ENCODE measurements at places on chromosomes 12 and 14.

- DNase-seq, result no peak
Observed at GRCh38 chr14:89947344-89947743, 7.2 kb downstream of the EFCAB11 start.

- no peak for DNase-seq
Observed at GRCh38 chr12:57037264-57037663, 12.7 kb downstream of the MYO1A start.

DNA sequence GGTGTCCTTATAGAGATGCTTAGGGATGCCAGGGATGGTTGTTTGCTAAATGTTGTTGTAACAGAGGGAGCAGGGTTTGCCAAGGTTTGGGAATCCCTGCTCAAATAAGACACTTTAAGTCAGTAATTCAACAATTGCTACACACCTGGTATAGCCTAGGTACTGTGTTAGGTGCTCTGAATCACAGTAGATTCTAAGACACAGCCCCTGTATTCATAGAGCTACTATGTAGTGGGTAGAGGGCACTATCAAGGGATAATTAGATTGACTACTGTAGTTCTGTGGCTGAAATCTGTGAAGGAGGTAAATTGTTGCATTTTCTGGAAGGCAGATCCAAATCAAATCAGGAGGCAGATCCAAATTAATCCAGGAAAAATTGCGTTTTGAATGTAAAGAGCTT is 149.2 kb downstream of the C12orf75 start:
- DNase-seq, result no peak

DNA sequence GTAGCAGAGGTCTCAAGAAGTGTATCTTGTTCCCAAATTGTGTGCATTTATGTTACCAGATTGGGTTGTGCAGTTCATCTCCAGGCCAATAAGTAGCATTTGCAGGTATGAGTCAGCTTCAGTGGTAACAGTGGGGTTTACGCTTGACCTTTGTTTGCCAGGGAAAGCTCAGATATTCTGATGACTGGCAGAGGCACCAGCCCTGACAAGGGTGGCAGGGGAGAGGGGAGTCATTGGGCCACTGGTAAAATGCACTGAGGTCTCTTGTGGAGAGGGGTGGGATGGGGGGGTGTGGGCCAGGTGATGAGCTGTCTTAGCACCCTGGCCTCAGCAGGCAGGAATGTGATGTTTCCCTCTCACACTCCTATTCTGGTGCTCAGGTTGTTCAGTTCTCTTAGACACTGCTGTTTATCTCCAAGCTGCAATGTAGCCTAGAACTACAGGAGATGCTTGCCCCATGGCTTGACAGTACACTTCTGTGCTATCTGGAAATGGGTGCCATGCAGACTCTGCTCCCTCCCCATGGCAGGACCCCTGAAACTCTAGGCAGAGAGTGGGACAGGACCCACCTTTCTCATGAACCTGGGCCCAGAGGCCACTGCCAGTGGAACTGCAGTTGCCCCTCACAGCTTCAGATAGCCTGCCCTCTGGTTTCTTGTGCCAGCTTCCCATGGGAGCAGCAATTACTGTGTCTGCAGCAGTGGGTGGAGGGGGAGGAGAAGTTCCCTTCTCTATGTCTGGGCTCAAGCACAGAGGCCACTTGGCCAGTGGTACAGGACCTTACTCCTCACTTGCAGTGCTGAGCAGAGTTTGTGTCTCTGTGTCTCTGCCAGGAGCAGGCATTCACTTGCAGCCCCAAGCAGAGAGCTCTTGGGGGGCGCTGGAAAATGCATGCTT is 31.9 kb downstream of the USP15 start:
- no peak for DNase-seq

- DNase-seq, result no peak
Observed at GRCh38 chr12:77104286-77104685, 38.9 kb upstream of the E2F7 start.

GRCh38 chr14:68552075-68552474 is 240.8 kb downstream of the ZFP36L1 start:
- DNase-seq, result no peak

- DNase-seq, result no peak
Observed at GRCh38 chr14:56147449-56147848, 29.2 kb downstream of the PELI2 start.

GRCh38 chr12:38053655-38054464 is 262.7 kb upstream of the ALG10B start:
- no peak for DNase-seq

- DNase-seq, result no peak
Observed at GRCh38 chr12:47652521-47653234, 53.2 kb downstream of the RPAP3 start.

GRCh38 chr12:132827763-132828703 is 636 bp downstream of the GOLGA3 start:
- no peak for DNase-seq

- DNase-seq, result no peak
Observed at GRCh38 chr14:68779761-68780323, 13.0 kb downstream of the ZFP36L1 start.

DNA sequence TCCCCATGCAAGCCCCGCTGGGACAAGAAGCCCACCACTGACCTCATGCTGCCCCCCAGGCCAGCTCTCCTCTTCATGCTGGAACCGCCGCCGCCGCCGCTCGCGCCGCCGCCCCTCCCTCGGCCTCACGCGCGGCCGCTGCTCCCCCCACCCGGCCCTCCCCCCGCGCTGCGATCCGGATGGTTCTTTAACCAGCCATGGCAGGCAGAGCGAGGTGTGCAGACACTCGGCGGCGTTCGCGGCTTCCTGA is at the start of gene DCAF5:
Gene DCAF5 (minus strand): TSS at position 218 of the 250 bp plus-strand sequence. CDS start 141 bp downstream, at position 77.
- no peak for DNase-seq

DNA sequence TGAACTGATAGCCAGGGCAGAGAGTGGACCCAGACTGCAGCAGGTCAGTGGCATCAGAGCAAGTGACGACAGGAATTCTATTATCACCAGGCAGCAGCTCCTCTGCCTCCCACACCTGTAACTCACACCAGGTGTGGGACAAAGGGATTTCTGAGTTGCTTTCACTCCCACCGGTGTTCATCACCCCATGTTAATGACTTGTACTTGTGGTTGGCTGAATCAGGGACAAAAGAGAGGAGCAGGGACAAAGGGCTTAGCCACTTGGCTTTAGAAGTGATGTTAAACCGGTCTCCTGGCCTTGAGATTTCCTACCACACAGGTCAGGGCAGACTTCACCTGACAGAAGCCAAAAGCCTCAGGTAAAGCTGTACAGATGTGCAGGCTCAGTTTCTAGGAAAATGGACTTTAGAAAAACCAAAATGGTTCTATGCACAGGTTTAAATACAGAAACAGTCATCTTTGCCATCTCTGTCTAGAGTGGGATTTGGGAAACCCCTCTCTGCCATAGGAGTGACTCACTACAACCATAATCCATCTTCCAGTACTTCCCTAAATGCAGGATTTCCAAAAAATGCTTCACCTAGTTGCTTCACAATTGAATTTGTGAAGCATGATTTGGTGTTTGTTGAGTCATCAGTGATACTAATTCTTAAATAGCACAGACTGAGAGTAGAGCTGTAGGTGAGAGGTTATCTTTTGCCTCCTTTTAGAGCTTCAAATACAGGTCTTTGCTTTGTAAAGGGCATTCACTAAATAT is 158.5 kb downstream of the PRKCH start:
- no peak for DNase-seq

GRCh38 chr12:95164656-95165055 is 52.6 kb downstream of the FGD6 start:
- DNase-seq, result no peak

GRCh38 chr14:101884934-101885576 is 79.3 kb upstream of the DYNC1H1 start:
- no peak for DNase-seq

DNA sequence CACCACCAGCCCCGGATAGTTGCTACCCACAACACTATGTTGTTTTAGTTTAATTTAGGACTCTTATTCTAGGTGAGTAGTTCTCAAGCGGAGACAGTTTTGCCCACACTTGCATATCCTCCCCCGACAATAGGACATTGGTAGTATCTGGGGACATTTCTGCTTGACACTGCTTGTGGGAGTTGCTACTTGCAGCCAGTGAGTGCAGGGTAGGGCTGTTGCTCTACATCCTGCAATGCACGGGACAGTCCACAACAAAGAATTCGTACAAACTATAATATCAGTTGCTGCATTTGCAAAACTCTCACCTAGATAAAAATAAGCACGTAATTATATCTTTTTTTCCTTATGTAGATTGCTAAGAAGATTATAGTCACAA is 111.8 kb upstream of the DNM1L start:
- DNase-seq, result no peak

DNA sequence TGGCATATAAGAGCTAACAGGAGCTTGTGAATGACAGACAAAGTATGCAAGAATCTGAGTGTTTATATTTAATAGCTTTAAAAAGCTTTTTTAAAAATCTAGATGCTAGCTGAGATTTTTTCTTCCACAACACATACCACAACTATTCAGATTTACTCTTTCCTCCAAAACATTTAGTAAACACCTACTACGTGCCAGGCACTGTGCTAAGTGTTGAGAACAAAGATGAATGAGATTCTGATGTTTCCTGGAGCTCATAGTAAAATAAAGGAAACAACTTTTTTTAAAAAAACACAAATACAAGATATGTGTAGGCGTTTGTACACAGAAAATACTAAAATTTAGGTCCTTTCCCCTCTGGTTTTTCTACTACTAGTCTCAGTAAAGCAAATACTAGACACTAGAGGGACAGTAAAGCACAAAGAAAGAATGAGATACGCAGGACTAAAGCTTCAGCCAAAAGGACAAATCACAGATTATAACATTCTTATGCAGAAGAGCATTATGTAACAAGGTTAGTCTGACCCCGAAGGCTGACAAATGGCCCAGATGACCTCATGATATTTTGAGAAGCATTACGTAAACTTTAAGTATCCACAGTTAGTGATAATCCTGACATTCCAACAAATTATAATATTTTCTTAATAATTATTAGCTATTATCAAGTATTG is 78.6 kb upstream of the PAWR start:
- no peak for DNase-seq

- DNase-seq, result no peak
Observed at GRCh38 chr12:75840994-75841355, 190.6 kb downstream of the PHLDA1 start.

DNA sequence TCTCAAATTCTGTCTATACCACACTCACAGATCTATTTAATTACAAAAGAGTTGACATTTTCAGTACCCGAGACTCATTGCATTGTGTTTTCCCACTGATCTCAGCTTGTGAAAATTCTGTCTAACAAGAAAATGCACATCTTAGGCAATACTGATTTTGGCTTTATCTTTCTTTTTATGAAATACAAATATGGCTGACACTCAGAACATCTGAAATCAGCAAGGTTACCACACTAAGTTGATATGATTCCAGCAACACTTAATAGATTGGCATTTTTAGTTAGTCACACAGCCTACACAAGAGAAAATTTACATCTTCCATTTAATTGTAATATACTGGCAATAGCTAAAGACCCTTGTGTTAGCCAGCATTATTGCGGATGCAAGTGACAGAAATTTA is 40.3 kb downstream of the PEX5 start:
- no peak for DNase-seq

- DNase-seq, result no peak
Observed at GRCh38 chr12:39070775-39071174, 165.4 kb upstream of the CPNE8 start.

- DNase-seq, result no peak
Observed at GRCh38 chr14:67516676-67517075, 16.4 kb upstream of the PLEKHH1 start.

GRCh38 chr12:42968426-42968825 is 378.9 kb upstream of the PRICKLE1 start:
- no peak for DNase-seq

DNA sequence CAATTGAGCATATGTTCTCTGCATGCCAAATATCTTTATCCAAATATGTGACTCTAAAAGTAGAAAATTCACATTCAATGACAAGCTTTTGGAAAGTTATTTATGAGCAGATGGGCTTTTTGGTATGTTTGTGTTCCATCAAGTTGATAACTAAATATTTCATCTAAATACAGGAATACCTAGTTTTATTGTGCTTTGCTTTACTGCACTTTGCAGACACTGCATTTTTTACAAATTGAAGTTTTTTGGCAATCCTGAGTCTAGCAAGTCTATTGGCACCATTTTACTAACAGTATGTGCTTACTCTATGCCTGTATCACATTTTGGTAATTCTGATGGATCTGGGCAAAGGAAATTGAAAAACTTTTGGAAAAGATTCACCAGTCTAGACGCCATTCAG is 133.8 kb downstream of the ATXN7L3B start:
- no peak for DNase-seq

DNA sequence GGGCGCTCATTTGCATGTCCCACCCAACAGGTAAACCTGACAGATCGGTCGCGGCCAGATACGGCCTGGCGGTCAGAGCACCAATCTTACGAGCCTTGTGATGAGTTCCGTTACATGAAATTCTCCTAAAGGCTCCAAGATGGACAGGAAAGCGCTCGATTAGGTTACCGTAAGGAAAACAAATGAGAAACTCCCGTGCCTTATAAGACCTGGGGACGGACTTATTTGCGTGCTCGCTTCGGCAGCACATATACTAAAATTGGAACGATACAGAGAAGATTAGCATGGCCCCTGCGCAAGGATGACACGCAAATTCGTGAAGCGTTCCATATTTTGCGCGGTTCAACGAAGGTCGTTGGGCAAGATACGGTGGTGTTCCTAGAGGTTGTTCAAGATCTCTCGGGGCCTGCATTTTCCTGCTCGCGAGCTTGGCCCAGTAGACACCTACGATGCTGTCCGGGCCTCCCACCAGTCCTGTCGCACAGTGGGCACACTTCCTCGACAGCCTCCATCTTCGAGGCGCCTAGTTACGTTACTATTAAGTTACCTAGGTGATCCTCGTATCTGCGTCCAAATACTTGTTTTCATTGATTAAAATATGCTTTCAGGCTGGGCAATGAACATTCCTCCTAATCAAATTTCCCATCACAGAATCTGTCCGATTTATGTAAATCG is at the start of gene RNU6-7:
Gene RNU6-7 (plus strand): TSS at position 230 of the 675 bp plus-strand sequence.
- DNase-seq, result no peak

- DNase-seq, result no peak
Observed at GRCh38 chr14:104386151-104386841, 193.3 kb upstream of the C14orf180 start.

DNA sequence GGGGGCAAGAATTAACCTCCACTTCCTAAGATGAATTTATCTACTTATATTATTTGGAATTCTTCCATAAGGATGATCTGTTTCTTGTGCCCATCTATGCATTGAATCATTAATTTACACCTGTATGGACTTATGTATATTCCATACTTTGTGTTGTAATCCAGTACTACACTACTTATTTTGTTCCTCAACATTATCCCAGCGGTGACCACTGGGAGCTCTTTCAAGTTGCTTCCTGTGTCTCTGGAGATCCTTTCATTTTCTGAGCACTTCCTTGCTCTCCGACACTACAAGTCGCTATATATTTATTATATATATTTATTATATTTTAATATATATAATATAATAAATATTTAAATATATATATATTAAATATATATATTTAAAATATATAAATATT is 54.9 kb upstream of the SCN8A start:
- DNase-seq, result no peak

DNA sequence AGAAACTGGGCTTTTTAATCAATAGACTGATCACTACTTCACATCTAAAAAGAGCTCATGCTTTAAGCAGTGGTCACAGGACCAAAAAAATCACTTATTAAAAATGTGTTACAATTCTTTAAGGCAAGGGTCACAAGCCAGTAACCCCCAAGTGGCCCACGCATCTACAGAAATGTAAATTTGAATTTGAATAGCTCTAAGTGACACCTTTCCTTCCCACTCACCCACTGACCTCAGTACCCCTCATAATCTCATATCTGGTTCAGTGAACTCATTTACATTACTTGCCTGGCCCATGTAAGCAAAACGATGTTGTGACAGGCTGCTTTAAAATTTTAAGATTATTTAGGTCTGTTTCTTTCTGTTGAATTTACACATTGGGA is 27.4 kb downstream of the NELL2 start:
- DNase-seq, result no peak

- no peak for DNase-seq
Observed at GRCh38 chr12:128471491-128471890, 204.5 kb downstream of the TMEM132C start.

Measured in activated naive CD4-positive, alpha-beta T cell treated with anti-CD3 and anti-CD28 coated beads, Interleukin-2, amount 50 U/mL, for 72 hours (primary cell).